ENCODE measurements at places on chromosomes 1 and 21. TPM values are rescaled to one million over a fixed set of nuclear protein-coding genes. Genes with fewer than 3 reads are reported as not detected.

DNA sequence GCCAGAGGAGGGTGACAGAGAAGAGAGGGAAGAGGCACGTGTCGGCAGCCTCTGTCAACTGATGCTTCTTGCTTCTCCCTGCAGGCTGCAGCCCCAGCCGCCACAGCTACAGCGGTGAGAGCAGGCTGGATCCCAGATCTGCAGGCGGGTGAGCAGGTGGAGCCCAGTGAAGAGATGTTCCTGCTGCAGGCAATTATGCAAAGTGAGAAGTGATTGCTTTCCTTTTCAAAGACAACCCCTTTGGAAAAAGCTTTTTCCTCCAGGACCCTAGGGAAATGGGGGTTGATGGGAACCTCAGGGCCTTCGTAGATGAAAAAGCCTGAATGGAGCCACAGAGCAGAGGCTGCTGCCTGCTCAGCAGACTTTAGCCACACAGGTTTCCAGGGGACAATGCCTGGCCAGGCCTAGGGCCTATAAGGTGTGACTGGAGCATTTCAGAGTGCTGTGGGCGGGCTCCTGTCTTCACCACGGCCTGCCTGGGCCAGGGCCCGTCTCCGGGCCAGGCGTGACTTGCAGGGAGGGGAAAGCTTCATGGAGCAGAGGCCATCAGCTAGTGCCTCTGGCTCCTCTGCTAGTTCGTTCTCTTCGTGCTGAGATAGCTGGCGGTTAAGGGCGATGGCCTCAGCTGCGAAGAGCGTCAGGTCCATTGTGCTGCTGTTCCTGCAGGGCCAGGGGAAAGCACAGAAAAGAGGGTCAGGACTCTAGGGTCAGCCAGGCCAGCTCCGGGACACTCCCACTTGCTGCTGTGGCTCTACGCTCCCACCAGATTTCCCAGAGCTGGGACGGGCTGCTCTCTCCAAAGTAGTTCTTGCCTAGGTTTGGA, 6.9 kb upstream of the KNCN start:
- no peak for DNase-seq

DNA sequence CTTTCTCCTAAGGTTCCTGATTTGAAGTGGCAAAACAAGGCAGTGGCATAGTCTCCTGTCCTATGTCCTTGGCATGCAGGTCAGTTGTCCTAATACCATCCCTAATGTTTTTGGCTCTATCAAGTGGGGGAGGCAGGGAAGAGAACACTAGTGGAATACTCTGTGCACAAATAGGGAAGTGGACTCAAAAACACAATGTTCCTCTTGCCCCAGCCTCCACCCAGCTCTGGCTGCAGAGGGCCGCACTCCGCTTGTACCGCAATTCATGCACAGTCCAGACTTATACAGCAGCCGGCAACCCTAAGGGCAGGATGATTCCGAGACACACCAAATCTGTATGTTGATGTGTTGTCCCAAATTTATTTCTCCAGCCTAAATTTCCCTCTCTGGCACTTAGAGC, 14.5 kb downstream of the PLEKHO1 start:
- no peak for DNase-seq

DNA sequence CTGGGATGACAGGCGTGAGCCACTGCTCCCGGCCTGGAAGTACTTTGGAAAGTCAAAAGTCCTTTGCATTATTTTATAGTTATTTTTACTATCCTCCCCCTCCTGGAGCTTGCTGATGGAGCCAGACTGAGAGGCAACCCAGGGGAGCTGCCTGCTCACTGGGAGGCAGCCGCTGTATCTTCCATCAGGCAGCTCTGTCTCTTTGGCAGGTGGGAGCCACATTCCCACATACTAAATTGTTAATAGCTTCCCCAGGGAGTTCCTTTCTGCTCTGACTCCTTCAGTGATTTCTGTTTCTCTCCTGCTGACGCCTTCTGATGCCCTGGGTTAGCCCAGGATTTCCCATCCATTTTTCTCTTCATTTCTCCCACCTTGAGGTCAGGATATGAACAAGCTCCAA, 4.9 kb upstream of the OPRD1 start:
- DNase-seq: no peak

GRCh38 chr1:245056913-245057312, 97.9 kb upstream of the KIF26B start:
- DNase-seq: no peak

DNA sequence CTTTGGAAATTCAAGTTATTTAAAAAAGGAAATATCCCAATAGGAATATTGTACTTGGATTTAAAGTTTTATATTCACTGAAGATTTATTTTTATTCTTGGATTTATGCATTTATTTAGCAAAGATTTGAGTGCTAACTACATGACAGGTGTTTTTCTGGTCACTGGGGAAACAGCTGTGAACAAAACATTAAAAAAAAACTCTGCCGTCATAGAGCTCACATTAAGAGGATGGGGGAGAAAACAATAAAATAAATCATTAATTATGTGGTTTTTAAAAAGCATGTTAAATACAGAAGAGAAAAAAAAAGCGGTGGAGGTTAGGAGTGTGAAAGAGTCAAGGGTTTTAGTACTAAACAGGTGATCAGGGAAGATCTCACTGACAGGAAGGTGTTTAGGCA, 149.9 kb downstream of the GALNT2 start:
- no peak for DNase-seq

GRCh38 chr1:161189036-161189435, 9.8 kb downstream of the ADAMTS4 start:
- DNase-seq: no peak

BTF3L4 gene
- polyA plus RNA-seq: 73.7 TPM

WDR64 gene
- not detected for polyA plus RNA-seq

SAMD13 gene
- polyA plus RNA-seq: 11.6 TPM

KIAA0040 gene
- polyA plus RNA-seq: 18.9 TPM

FCRLB gene
- polyA plus RNA-seq: 0.30 TPM

All from muscle of arm (tissue), 14 donors.